Activated naive CD8-positive, alpha-beta T cell treated with anti-CD3 and anti-CD28 coated beads for 36 hours (primary cell): ENCODE measurements at places on chromosomes 2 and 18. TPM values are rescaled to one million over a fixed set of nuclear protein-coding genes. Genes with fewer than 3 reads are reported as not detected.

Gene TLX2
- total RNA-seq, result 0.12 TPM

Gene UGT1A9
- total RNA-seq, result not detected

Gene DSG1
- not detected for total RNA-seq

Gene GPR35
- total RNA-seq, result 7.6 TPM

Gene ALK
- total RNA-seq, result not detected

Gene ACADL
- total RNA-seq, result not detected

Gene MYCN
- 0.16 TPM for total RNA-seq

Gene ANKRD62
- total RNA-seq, result not detected

DNA sequence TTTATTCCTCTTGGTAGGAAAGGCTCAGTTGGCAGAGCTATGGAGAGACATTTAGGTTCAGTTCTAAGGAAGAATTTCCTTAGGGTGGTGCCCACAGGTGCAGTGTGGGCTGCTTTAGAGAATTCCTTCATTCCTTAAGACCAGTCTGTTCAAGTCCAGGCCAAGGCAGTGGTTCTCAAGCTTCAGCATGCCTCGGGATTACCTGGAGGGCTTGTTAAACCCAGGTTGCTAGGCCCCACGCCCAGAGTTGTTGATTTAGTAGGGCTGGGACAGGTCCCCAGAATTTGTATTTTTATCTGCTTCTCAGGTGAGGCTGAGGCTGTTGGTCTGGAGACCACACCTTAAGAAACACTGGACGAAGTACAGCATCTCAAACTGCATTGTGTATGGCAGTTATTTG, 68.9 kb downstream of the CERS6 start:
- H3K36me3 ChIP-seq, result peaks cover 10% of the 10 kb centered on the region
- no peaks in the 10 kb centered on the region for H3K27me3 ChIP-seq
- H3K4me1 ChIP-seq, result peaks cover 53% of the 10 kb centered on the region
- no peak overlapping the region for H3K27ac ChIP-seq
- no peak for DNase-seq

GRCh38 chr2:30234180-30234971, 3.0 kb downstream of the LBH start:
- H3K4me1 ChIP-seq, result peaks cover 70% of the 10 kb centered on the region
- DNase-seq, result peak; percentile 56
- no peaks in the 10 kb centered on the region for H3K27me3 ChIP-seq
- peak overlapping the region; percentile 94 for H3K27ac ChIP-seq
- H3K36me3 ChIP-seq, result peaks cover 56% of the 10 kb centered on the region

GRCh38 chr2:184938221-184938985, 340.1 kb downstream of the ZNF804A start:
- no peaks in the 10 kb centered on the region for H3K27me3 ChIP-seq
- H3K4me3 ChIP-seq, result no peak overlapping the region
- no peak for DNase-seq
- H3K36me3 ChIP-seq, result no peaks in the 10 kb centered on the region

DNA sequence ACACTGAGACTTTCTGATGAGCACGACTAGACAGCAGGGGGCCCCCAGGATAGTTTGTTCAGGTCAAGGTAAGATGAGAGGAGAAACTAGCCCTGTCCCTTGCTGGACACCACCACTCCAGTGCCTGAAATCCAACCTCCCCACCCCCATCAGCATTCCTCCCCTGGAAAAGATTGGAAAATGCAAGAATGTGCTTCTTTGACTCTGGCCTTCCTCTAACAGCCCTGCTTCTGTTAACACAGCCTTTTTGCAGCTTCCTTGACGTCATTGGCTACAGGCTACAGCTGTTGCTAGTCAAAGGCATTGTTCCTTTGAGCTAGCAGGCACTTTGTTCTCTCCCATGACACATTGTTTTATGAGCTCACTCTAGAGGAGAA, 20.1 kb upstream of the LTBP1 start:
- H3K36me3 ChIP-seq, result no peaks in the 10 kb centered on the region
- H3K4me1 ChIP-seq, result no peaks in the 10 kb centered on the region
- no peak overlapping the region for H3K27ac ChIP-seq

GRCh38 chr2:99636144-99637034, 146.6 kb upstream of the REV1 start:
- peaks cover 5% of the 10 kb centered on the region for H3K27me3 ChIP-seq
- no peak for DNase-seq
- H3K4me3 ChIP-seq, result no peak overlapping the region
- H3K36me3 ChIP-seq, result peaks cover 2% of the 10 kb centered on the region

DNA sequence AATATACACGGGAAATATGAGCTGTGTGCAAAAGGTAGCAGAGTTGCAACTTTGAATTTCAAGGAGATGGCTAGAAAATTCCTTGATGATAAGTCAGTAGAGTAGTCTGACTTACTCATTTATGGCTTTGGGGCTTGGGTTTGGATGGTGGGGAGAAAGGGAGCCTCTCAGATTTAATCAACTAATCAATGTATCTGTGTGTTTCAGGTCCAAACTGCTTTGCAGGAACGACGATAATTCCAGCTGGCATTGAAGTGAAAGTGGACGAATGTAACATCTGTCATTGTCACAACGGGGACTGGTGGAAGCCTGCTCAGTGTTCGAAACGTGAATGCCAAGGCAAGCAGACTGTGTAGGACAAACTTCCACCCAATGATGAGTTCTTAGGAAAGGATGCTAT, 164.6 kb downstream of the VWC2L start:
- no peak overlapping the region for H3K27ac ChIP-seq
- H3K4me1 ChIP-seq, result peaks cover 7% of the 10 kb centered on the region
- DNase-seq, result no peak
- H3K4me3 ChIP-seq, result no peak overlapping the region
- H3K36me3 ChIP-seq, result no peaks in the 10 kb centered on the region

DNA sequence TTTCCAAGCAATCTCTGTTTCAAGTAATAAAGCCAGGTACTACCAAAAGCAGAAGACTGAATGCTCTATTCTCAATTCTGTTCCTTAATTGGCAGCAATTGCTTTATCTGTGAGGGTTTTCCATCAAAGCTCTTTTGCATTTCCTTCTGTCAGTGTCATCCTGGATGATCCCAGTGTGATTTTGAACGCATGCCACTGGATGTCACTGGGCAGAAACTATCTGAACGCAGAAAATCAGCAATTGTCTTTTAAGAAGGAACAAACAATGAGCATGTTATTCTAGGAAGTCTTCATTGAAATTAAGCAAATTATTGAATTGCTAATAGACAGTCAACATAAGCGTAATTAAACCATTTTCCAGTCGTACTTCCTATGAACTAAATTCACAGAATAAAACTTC, 259.0 kb upstream of the REG3G start:
- no peak overlapping the region for H3K4me3 ChIP-seq
- peaks cover 3% of the 10 kb centered on the region for H3K36me3 ChIP-seq
- no peak for DNase-seq

DNA sequence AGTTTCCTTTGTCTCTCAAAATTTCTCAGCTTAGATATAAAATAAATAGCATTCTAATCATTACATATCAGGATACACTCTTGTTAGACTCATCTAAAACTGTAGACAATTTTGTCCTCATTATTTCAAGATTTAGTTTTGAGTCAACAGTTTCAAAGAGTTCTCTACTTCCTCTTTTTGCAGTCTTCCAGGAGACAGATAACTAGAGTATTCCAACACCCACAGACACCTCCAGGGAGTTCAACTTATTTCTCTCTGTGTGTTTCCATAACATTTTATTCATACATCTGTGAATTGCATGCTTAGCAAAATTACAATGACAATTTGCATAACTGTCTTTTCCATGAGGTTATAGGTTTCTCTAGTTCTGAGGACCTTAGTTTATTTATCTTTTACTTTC, 166.6 kb upstream of the HNMT start:
- H3K36me3 ChIP-seq, result peaks cover 1% of the 10 kb centered on the region
- no peaks in the 10 kb centered on the region for H3K27me3 ChIP-seq
- H3K4me1 ChIP-seq, result no peaks in the 10 kb centered on the region
- H3K27ac ChIP-seq, result no peak overlapping the region
- no peak overlapping the region for H3K4me3 ChIP-seq

DNA sequence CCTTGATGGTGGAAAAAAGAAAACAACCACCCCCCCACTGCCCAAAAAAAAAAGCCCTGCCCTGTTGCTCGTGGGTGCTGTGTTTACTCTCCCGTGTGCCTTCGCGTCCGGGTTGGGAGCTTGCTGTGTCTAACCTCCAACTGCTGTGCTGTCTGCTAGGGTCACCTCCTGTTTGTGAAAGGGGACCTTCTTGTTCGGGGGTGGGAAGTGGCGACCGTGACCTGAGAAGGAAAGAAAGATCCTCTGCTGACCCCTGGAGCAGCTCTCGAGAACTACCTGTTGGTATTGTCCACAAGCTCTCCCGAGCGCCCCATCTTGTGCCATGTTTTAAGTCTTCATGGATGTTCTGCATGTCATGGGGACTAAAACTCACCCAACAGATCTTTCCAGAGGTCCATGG, 28.0 kb downstream of the MAL start:
- no peak for DNase-seq
- H3K36me3 ChIP-seq, result peaks cover 37% of the 10 kb centered on the region
- peaks cover 66% of the 10 kb centered on the region for H3K4me1 ChIP-seq
- H3K27me3 ChIP-seq, result no peaks in the 10 kb centered on the region
- H3K27ac ChIP-seq, result peak overlapping the region; percentile 61

DNA sequence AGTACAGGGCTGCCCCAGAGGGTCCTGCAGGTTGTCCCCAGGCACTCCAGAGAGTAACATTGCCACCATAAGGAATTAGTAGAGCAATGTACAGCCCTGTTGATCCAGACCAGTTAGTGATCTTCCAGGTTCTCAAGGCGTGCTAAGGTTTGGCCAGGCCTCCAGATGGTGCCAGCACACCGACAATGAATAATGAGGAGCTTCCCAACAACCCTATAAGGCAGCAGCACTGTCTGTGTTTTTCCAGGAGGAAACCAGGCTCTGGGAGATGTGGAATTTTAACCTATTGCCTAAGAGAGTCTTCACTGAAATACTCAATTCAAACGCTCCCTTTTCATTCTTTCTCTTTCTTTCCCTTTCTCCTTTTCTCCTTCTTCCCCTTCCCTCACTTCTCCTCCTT, 122.1 kb downstream of the MGAT5 start:
- peaks cover 12% of the 10 kb centered on the region for H3K36me3 ChIP-seq
- DNase-seq, result no peak
- no peak overlapping the region for H3K4me3 ChIP-seq
- no peaks in the 10 kb centered on the region for H3K4me1 ChIP-seq
- H3K27ac ChIP-seq, result peak overlapping the region; percentile 34

DNA sequence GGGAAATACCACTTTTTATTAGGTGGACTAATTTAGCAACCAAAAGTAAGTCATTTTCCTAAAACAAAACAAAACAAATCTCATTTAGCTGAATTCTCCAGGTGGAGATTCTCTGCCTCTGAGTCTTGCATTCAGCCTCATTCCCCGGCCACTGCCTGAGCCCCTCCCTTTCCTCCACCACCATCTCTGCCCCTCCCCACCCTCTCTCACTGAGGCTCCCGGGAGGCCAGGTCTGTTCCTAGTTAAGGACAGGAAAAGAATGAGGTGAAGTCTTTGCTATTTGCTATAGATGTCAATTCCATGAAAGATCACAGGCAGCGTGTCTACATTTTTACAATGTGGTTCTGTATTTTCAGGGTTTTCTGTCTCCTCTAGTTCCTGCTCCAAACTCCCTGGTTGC, 83.0 kb upstream of the SOX11 start:
- DNase-seq, result no peak
- no peak overlapping the region for H3K4me3 ChIP-seq
- H3K36me3 ChIP-seq, result no peaks in the 10 kb centered on the region
- H3K27ac ChIP-seq, result no peak overlapping the region
- no peaks in the 10 kb centered on the region for H3K4me1 ChIP-seq
- H3K27me3 ChIP-seq, result peaks cover 3% of the 10 kb centered on the region

- no peaks in the 10 kb centered on the region for H3K27me3 ChIP-seq
- H3K27ac ChIP-seq, result no peak overlapping the region
- H3K4me1 ChIP-seq, result peaks cover 24% of the 10 kb centered on the region
- H3K4me3 ChIP-seq, result no peak overlapping the region
- DNase-seq, result no peak
Observed at GRCh38 chr2:26809876-26810577, 24.2 kb downstream of the CENPA start.

- H3K36me3 ChIP-seq, result no peaks in the 10 kb centered on the region
- no peak overlapping the region for H3K27ac ChIP-seq
- DNase-seq, result no peak
Observed at GRCh38 chr2:164510895-164511294, 110.4 kb downstream of the GRB14 start.

GRCh38 chr2:207227062-207227748, 61.5 kb upstream of the KLF7 start:
- no peak overlapping the region for H3K4me3 ChIP-seq
- H3K36me3 ChIP-seq, result no peaks in the 10 kb centered on the region
- no peaks in the 10 kb centered on the region for H3K27me3 ChIP-seq
- H3K27ac ChIP-seq, result no peak overlapping the region
- DNase-seq, result no peak
- H3K4me1 ChIP-seq, result peaks cover 64% of the 10 kb centered on the region

- no peak overlapping the region for H3K4me3 ChIP-seq
- H3K27ac ChIP-seq, result no peak overlapping the region
- no peaks in the 10 kb centered on the region for H3K36me3 ChIP-seq
Observed at GRCh38 chr2:184730288-184730687, 132.0 kb downstream of the ZNF804A start.

GRCh38 chr2:126981476-126981875, 82.8 kb downstream of the TEX51 start:
- H3K36me3 ChIP-seq, result no peaks in the 10 kb centered on the region
- peaks cover 14% of the 10 kb centered on the region for H3K27me3 ChIP-seq
- H3K4me1 ChIP-seq, result peaks cover 13% of the 10 kb centered on the region
- DNase-seq, result no peak
- H3K27ac ChIP-seq, result no peak overlapping the region

- no peak overlapping the region for H3K4me3 ChIP-seq
- H3K4me1 ChIP-seq, result no peaks in the 10 kb centered on the region
- H3K36me3 ChIP-seq, result no peaks in the 10 kb centered on the region
- no peaks in the 10 kb centered on the region for H3K27me3 ChIP-seq
- no peak overlapping the region for H3K27ac ChIP-seq
Observed at GRCh38 chr2:128867936-128868636, 549.4 kb upstream of the HS6ST1 start.

- no peak for DNase-seq
- H3K4me1 ChIP-seq, result no peaks in the 10 kb centered on the region
- H3K36me3 ChIP-seq, result no peaks in the 10 kb centered on the region
Observed at GRCh38 chr2:149028377-149028776, 10.1 kb upstream of the LYPD6B start.

- H3K27me3 ChIP-seq, result no peaks in the 10 kb centered on the region
- no peak for DNase-seq
- peaks cover 11% of the 10 kb centered on the region for H3K36me3 ChIP-seq
- H3K4me3 ChIP-seq, result no peak overlapping the region
- H3K4me1 ChIP-seq, result no peaks in the 10 kb centered on the region
Observed at GRCh38 chr2:113992090-113992489, 102.2 kb downstream of the ACTR3 start.
